Posterior cingulate gyrus (tissue), 11 donors: ENCODE measurements at places on chromosomes 16 and 17.

GRCh38 chr16:85049706-85050305 is 22.2 kb downstream of the KIAA0513 start:
- DNase-seq, result no peak

GRCh38 chr16:89152831-89153700 is 18.5 kb upstream of the CDH15 start:
- DNase-seq, result no peak

GRCh38 chr16:67241008-67241900 is 6.0 kb downstream of the FHOD1 start:
- DNase-seq, result no peak

GRCh38 chr17:82639628-82640027 is 8.6 kb downstream of the WDR45B start:
- no peak for DNase-seq

GRCh38 chr17:37752482-37752881 is 7.6 kb upstream of the HNF1B start:
- DNase-seq, result no peak

- peak; percentile 51 for DNase-seq
Observed at GRCh38 chr17:253091-253846, 71.8 kb upstream of the DOC2B start.

DNA sequence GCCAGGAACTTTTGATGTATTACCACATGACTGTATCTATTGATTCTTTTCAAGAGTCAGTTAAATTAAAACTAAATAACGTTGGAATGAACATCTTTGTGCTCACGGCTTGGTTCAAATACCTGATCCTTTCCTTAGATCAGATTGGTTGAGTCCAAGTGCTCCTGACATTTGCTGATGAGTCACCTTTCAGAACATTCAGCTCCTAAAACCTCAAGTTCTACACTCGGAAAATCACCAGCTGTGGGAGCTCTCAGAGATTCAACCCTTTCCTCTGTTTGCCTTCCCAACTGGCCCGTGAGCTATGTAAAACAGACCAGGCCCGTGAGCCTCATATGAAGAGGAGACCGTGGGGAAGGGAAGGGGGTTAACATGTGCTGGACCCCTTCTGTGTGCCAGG is 68.1 kb downstream of the RTN4RL1 start:
- DNase-seq, result no peak

- no peak for DNase-seq
Observed at GRCh38 chr16:86428729-86429517, 81.4 kb upstream of the FOXF1 start.

DNA sequence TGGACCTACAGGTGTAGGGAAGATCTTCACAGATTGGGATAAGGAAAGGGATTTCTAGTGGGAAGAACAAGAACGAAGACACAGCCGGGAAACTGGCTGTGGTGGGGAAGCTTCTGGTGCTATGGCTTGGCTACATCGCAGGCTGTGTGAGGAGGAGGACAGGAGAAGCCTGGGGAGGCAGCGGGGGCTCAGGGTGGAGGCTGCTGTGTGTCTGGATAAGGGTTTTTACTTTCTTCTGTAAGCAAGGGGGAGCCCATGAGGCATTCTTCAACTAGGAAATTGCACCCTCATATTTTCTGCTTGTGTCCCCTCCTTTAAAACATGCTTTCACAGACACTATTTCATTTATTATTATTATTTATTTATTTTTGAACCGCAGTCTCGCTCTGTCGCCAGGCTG is 2.9 kb upstream of the RHBDF2 start:
- no peak for DNase-seq

DNA sequence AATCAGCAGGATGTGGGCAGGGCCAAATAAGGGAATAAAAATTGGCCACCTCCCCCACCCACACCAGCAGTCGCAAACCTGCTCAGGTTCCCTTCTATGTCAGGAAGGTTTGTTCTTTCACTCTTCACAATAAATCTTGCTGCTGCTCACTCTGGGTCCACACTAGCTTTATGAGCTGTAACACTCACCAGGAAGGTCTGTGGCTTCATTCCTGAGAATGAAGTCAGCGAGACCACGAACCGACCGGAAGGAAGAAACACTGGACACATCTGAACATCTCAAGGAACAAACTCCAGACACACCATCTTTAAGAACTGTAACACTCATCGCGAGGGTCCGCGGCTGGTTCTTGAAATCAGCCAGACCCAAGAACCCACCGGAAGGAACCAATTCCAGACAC is 115.5 kb upstream of the TBX2 start:
- no peak for DNase-seq

DNA sequence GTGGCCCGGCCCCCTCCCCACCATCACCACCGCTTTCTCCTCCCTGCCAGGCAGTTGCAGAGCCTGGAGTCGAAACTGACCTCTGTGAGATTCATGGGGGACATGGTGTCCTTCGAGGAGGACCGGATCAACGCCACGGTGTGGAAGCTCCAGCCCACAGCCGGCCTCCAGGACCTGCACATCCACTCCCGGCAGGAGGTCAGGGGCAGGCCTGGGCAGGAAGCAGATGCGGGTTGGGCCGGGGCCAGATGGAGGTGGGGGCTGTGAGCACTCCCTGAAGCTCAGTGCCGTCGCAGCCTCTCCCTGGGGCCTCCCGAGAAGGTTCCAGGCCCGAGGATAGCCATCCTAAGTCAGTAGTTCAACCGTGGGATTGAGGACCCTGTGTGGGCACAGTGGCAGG is 14.2 kb upstream of the ADGRG3 start:
- DNase-seq, result no peak

DNA sequence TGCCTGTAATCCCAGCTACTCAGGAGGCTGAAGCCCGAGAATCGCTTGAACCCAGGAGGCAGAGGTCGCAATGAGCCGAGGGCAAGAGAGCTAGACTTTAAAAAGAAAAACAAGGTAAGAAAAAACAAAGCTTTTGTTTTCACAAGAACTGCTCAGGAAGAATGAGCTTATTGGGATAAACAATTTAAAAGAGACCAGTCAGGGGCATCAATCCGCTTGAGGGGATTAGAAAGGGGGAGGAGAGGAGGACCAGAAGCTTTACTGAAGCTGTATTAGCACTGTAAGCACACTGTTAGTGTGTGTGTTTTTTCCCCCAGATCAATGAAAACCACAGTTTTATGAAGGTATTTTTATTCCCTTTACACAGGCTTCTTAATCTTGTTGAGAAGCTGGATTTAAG is 8.8 kb downstream of the TMEM170A start:
- DNase-seq, result no peak

DNA sequence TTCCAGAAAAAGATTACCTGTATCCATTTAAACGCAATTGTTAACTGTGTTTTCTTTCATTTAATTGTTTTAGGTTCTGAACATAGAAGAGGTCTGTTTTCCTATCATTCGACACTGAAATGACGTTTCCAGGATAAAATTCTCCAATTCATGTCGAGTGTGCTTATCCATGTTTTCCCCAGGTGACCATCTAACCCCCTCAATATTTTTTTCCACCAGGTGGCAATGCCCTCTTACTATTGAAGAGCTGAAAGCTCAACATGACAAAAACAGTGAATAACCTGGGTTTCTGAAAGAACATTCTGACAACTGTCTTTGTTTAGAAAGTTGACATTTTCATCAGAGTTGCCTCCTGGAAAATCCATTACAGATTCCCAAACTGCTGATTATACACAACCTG is 948.7 kb downstream of the KCNJ2 start:
- no peak for DNase-seq

- DNase-seq, result no peak
Observed at GRCh38 chr17:81635431-81635830, 1.5 kb downstream of the NPLOC4 start.

DNA sequence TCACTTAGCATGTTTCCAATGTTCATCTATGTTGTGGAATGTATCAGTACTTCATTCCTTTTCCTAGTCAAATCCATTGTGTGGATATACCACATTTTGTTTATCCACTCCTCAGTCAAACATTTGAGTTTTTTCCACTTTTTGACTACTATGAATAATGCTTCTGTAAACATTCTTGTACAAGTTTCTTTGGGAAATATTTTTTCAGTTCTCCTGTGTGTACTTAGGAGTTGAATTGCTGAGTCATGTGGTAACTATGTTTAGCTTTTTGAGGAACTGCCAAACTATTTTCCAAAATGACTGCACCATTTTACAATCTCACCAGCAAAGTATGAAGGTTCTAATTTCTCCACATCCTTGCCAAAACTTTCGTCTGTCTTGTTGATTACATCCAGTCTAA is 223.7 kb upstream of the AXIN2 start:
- DNase-seq, result no peak

DNA sequence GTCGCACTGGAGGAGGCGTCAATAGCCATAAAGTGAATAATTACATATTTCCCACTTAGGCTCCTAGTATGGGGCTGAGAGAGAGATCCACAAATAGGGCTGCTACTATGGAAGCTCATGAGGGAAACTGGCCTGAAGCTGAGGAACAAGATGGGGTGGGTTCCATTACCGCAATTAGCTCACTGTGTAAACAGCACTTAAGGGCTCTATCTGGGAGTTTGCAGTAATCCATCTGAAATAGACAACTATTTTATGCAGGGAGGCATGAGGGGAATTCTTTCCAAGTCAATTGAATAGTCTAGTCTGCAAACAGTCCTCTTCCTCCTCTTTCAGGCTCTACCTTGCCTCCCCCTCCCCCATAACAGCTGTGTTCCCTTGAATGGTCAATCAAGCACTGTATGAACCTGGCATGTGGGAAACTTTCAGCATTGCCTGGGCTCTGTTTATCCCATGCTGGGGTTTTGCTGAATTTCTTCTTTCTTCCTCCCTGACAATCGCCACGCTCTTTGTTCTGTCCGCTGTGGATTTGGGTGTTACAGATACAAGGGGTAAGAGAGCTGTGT is 56.1 kb upstream of the MAF start:
- DNase-seq, result no peak

- no peak for DNase-seq
Observed at GRCh38 chr16:49826515-49826914, 29.4 kb downstream of the ZNF423 start.

GRCh38 chr16:53827741-53828140 is 123.8 kb downstream of the FTO start:
- no peak for DNase-seq

GRCh38 chr16:9798474-9798873 is 383.8 kb downstream of the GRIN2A start:
- no peak for DNase-seq

DNA sequence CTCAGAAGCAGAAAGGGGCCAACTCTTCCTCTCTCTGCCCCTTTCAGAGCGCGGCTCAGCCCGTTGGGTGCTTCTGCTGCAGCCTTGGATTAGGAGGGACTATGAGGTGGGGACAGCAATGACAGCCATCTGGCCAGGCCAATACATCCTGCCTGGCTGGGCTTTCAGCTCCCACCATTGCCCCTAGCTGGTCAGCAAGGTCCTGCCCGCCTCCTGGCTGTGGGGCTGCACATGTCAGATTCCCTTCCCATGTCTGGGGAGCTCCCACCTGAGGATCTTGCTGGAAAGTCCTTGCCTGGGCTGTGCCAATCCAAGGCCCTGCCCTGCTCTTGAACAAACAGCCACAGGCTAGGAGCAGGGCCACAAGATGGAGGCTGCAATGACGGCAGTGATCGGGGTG is 8.3 kb downstream of the TRIM65 start:
- DNase-seq, result no peak

DNA sequence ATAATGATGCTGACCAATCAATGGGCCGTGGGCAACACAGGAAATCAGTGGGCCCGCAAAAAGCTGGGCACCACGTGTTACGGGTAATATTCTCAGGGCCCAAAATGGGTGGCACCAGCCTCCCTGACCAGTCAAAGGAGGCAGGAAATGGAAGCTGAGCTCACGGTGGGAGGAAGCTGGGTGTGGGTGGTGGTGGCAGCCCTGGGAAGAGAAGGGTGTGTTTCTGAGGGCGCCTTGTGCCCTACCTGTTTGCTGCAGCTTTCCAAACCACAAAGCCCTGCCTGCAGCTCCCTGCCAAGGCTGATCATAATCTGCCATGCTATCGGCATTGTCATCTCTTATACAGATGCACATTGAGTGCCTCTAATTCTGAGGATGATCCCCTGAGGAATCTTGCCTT is 457.9 kb downstream of the SLC39A11 start:
- no peak for DNase-seq

- DNase-seq, result no peak
Observed at GRCh38 chr17:48024149-48025039, 13.2 kb downstream of the COPZ2 start.

DNA sequence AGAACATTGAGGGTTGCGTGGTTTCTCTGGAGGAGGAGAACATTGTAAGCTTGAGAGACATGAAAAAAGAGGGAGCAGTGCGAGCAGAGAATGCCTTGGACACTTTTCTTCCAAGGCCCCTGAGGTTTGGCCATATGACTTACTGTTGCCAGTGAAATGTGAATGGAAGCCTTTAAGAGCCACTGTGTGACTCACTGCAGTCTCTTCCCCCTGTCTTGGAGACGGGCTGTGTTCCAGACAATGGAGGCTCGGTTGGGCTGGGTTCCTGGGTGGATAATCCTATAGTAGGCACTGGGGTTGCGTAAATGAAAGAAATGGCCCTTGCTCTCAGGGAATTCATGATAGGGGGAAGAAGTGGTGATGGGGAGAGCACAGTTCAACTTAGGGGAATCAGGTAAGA is 75.5 kb downstream of the SHISA9 start:
- DNase-seq, result no peak

- DNase-seq, result no peak
Observed at GRCh38 chr17:45046537-45047125, 4.8 kb downstream of the DCAKD start.

- no peak for DNase-seq
Observed at GRCh38 chr17:69093279-69093789, 32.6 kb upstream of the ABCA9 start.

DNA sequence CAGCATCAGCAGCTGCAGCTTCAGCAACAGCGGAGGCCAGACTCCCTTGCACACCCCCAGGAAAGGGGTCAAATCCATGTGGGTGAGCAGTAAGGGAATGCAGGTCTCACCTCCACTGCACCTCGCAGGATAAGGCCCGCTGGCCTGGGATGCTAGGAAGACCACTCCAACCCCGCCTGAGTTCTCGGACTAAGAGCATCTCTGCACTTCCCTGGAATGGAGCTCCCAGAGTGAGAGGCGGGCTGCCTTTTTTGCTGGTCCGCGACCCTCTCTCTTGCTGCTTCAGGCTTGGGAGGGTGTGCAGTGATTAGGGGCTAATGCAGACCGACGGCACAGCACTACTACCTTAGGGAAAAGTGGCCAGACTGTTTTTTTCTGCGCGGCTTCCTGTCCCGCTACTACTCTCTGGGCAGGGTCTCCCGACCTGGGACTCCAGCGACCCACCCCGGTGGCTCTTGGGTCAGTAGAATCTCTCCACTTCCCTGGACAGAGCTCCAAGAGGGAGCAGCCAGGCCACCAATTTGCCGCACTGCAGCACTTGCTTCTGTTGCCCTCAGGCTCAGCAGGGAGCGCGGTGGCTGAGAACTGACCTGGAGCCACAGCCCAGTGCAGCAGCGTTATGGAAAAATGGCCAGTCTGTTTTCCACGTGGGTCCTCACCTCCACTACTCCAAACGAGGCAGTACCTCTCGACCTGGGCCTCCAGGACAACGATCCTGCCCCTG is 480.4 kb downstream of the CDH8 start:
- DNase-seq, result no peak
